Heart left ventricle (tissue), 16 donors: ENCODE measurements at places on chromosomes 6 and 20. TPM values are rescaled to one million over a fixed set of nuclear protein-coding genes. Genes with fewer than 3 reads are reported as not detected.

DNA sequence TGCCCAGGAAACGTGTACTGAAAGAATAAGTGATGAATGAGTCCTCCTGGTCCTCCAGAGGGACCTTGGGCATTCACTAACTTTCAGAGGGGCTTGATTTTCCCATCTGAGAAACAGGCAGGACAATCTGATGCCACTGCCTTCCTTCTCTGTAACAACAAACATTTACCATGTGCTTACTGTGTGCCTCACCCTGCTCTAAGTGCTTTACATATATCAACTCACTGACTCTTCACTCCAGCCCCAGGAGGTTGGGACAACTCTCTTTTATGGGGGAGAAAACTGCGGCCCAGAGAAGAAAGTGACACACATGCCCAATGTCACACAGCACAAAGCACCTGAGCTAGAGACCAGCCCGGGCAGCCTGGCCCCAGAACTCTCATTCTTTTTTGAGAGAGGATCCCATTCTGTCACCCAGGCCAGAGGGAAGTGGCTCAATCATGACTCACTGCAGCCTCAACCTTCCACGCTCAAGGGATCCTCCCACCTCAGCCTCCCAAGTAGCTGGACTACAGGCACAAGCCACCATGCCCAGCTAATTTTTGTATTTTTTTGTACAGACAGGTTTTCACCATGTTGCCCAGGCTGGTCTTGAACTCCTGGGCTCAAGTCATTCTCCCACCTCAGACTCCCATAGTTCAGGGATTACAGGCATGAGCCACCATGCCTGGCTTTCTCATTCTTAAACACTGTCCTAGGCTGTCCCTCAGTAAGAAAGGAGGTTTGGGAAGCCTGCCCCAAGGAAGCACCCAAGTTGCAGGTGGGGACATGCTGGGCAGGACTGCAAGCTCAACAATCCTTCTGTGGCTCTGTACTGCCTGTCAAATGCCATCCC is 38.0 kb downstream of the NOL4L start:
- DNase-seq = no peak

- DNase-seq = no peak
Observed at GRCh38 chr6:56856036-56856580, 98.8 kb upstream of the BEND6 start.

DNA sequence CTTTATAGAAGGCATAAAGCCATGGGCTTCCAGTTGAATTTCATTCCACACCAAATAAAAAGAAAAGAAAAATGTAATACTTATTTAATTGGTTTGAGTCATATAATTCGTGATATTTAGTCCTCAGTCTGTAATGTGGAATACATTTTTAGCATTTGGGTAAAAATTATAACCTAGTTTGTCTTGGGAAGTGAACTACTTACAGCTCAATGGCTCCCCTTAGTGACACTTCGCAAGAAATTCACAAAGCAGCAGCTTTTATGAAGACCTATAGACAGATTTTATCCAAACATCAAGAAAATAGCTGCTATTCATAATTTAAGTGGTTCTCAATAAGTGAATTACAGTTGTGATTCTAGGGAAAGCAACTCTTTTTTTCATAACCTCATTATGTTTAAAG is 72.1 kb downstream of the RSPO3 start:
- no peak for DNase-seq

- DNase-seq = no peak
Observed at GRCh38 chr20:59835057-59835447, 98.4 kb downstream of the SYCP2 start.

DNA sequence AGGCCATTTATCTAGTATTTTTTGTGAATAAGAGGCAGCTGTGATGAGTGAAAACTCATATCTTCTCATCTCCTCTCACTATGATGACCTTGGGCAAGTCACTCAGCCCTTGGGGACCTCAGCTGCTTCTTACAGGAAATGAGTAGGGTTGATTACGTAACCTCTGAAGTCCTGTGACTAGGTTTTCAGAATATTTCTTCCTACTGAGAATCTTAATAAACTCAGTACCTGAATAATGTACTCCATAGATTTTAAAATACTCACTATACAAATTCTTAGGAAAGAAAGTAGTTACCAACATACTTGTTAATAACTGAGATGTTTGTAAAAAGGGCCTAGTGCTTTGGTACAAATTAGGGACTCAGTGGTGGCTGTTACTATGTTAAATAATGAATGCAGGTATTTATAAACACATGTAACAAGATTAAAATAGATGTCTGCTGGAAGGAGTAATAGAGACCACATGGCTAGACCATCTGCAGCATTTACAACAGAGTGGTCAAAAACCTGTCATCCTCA is 60.9 kb downstream of the RPRD1B start:
- peak; percentile 72 for DNase-seq

GRCh38 chr6:61787998-61788397 is 498.0 kb downstream of the KHDRBS2 start:
- DNase-seq = no peak

DNA sequence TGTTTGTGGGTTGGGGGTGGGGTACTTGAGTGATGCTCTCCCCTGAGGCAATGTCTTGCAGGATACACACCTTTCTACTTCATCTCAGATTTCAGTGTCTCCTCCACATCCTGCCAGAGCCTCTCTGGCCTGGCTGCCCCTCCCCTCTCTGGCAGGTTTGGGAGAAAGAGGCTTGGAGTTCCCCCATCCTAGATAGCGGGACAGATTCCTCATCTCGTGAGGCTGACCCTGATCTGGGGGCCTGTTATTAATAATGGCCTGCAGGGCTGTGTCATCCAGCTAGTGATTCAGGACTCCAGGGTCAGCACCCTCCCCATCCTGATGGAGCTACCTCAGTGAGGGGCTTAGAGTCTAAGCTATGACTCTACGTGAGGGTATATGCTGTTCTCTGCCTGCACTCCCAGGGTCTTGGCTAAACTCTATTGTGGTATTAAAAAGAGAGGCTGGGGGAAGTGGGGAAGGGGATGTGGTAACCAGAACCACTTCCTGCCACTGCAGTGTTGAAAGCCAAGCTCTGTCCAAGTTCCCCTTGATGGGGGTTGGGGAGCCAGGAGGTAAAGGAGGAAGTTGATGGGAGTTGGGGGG is 3.7 kb upstream of the MMP9 start:
- DNase-seq = peak; percentile 58

DNA sequence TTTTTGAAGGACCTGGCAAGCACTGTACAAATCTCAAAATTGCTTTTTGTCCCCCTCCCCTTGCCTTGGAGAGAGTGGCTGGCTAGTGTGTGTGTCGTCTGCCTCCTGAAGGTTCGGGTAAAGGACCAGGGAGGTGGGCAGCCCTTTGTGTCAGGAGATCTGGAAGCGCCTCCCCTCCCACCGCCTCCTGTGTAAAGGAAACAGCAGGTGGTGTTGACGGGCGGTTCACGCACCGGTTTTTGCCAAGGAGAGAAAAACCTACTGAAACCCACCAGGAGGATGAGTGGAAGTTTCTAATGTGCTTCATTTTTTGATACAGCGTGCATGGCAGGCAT is 1.2 kb downstream of the ENTPD6 start:
- no peak for DNase-seq

GRCh38 chr6:6002005-6002847 is 4.5 kb downstream of the NRN1 start:
- no peak for DNase-seq

DNA sequence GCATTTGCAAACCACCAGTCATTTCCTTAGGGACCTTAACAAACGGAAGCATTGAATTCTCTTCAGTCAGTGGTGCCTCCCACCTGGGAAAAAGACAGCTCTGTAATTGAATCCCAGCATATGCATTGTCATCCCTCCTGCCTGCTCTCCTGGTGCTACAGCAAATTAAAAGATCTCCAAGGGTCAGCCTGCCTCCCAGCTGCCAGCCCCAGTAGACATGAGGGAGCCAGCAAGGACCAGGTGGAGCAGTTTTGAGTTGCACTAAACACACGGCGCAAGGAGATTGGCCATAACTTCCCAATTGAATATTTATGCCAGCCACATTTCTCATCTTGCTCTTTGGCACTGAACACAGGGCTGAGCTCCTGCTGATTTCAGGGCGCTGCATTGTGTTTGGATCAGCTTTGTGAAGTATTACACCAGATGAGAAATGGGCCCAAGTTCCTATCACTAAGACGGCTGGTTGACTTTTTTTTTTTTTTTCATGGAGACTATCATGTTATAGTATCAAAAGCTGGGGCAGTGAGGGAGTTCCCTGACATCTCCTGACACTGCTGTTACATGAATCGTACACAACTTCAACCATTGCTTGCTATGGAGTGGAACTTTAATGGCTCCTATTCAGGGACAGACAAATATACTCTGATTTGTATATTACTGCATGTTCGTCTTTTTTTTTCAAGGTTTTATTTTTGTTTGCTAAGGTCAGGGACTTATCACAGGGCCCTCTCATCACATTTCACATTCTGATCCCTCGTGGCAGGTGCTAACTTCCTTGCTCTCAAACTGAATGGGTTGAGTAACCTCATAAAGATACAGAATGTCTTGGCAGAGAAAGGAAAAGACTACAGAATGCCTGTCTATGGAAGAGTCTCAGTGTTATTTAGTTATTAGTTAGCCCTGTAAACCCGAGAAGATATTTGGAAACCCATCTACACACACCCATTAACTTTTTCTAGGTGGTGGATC is 191.1 kb downstream of the EYA4 start:
- DNase-seq = no peak

DNA sequence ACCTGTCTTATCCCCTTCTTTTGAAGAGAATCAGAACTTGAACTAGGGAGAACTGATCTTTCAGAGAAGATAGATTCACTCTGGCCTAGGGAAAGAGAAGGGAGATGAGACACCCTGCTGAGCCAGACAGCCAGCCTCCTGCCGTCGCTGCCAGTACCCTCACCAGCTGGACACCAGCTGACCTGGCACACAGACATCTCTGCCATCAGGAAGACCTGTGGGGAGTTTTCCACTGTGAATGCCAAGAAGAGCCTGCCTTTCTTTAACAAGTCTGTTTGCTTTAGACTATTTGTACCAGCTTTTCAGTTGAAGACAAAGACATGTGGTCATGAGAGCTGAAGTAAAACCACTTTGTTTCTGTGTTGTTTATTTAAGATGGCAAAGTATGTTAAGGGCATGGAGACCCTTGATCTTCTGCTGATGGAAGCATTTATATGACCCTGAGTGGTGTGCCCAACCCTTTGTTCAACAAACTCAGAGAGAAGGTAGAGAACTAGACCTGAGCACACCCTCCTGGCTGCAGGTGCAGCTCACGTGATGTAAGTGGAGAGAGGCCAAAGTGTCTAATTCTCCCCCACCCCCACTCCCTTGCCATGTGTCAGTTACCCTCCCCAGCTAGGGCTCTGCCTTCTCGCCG is 82.3 kb upstream of the SLC24A3 start:
- no peak for DNase-seq

DNA sequence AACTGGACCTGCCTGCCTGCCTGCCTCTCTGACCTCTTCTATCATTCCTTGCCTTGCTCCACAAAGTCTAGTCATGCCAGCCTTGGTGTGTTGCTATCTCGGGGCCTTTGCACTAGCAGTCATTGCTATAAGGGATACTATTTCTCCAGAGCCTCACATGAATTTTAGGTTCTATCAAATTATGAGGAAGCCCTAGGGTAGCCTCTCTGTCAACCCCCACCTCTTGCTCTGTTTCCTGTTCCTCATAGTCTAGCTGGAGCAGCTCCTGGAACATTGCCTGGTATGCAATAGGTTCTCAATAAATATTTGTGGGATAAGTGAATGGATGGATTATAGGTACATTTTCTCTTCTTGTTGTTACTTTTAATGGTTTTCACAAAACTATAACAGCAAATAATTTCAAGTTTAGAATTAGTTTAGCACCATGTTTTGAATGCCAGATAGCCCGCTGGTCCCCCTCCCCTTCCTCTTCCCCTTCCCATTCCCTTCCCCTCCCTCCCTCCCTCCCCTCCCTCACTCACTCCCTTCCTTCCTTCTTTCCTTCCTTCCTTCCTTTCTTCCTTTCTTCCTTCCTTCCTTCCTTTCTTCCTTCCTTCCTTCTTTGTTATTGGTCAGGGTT is 46.9 kb upstream of the DTNBP1 start:
- DNase-seq = no peak

DNA sequence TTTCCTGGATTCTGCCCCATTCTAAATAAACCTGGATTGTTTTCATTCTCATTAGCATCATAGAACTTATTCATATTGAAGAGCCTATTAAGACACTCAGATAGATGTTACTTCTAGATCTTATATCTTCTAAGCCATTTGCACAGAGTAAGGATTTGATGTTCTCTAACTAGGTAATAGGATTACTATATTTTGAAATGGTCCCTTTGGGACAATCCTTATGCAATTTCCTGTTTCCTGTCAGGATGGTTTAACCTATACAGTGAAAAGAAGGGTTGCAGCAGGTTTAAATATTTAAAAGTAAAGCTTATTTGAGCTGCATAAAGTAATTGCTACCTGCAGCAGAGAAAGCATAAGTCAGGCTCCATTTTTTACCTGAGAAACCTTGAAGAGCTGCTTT is 860.1 kb downstream of the TFAP2A start:
- DNase-seq = no peak

DNA sequence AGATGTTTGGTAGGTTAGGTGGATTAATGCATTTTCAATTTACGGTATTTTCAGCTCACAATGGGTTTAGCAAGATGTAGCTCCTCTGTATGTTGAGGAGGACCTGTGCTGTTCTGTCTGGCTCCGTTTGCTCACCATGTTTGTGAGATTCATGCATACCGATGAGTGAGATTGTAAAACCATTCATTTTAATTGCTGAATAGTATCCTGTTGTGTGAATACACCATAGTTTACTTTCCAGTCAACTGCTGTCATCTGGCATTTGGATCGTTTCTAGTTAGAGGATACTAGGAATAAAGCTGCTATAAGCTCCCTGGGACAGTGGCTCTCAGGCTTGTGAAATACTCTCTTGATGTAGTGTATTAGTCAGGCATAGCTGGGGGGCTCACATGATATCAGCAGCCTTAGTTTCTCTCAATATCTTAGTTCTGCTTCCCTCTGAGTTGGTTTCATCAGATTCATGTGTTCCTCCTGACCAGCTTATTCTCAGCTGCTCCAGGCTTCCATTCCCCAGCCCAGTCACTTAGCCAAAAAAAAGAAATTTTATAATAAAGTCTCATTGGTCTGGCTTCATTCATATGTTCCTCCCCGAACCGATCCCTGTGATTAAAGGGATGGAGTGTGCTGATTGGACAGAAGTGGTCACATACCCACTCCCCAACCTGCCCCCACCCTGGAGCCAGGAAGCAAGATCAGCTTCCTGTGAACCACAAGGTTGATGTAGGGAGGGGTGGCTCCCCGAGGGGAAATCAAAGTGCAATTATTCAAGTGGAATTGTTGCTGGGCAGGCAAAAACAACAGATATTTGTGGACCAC is 10.9 kb upstream of the B4GALT5 start:
- DNase-seq = no peak

DNA sequence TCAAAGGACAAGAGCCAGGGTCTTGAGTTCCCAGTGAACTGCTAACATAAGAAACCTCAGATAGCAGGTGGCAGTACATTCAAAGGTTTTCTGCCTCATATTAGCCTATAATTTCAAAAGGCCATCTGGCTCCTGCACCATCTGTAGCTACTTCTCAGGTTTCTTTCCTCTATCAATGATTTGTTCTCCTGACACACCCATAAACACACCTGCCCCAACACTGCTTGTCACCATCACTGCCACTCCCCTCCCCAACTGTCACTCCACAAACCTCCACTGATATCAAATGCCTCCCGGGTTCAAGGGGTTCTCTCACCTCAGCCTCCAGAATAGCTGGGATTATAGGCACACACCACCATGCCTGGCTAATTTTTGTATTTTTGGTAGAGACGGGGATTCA is 152.7 kb upstream of the SLC22A16 start:
- no peak for DNase-seq

Gene CCN5
- total RNA-seq = 28.2 TPM

Gene EFCAB8
- not detected for total RNA-seq

Gene CDSN
- total RNA-seq = not detected

Gene WFDC5
- not detected for total RNA-seq

Gene SLC22A7
- total RNA-seq = not detected

Gene MAS1
- total RNA-seq = not detected
